Activated CD4-positive, CD25-positive, alpha-beta regulatory T cell (primary cell): ENCODE measurements at places on chromosomes 1 and 21.

GRCh38 chr1:24957016-24957807, 27.1 kb upstream of the RUNX3 start:
- no peak for DNase-seq

- DNase-seq = no peak
Observed at GRCh38 chr1:43743206-43743605, 35.9 kb downstream of the ST3GAL3 start.

DNA sequence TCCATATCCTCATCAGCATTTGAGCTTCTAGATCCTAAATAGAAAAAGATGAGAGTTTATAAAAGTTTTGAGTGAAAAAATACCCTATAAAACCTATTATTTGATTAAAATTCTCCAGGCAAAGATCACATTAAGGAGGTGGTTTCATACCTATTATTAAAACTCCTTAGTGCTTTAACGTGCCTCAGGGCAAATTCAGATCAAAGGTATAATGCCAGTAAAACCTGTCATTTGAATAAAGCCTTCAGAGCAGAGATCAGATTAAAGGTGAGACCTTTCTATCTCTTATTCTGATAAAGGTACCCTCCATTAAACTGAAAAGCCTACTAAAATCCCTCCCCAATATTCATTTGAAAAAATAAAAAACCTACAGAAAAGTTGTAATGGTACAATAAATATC, 34.3 kb upstream of the TRIM33 start:
- no peak for DNase-seq

DNA sequence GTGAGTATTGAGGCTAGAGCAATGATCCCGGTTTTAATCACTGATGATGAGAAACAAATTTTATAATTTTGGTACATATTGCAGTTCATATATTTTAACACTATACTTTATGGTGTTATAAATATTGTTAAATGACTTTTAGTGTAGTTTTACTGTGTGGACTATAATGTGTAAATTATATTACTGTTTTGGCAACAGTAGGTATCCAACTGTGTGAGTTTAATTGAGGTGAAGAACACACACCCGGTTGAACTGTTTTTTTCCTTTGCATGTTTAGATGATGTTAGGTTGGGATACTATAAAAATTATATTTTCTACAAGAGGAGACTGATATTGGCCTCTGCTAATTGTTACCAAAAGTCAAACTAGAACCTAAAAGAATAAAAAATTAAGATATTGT, 166.5 kb downstream of the SDCCAG8 start:
- no peak for DNase-seq

DNA sequence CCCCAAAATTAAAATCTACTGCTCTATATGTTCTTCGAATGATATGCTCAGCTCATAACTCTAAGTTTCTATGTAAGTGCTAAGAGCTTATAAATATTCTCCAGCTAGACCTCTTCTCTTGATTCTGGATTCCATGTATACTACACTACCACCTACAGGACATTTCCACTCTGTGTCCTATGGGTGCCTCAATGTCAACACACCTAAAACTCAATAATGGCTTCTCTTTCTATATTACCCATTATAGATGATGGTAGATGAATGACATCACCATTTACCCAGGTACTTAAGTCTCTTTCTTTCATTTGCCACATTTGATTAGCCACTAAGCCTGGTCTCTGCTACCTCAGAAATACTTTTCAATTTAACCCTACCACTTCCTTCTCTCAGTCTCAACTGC, 41.3 kb downstream of the TBX19 start:
- no peak for DNase-seq

- no peak for DNase-seq
Observed at GRCh38 chr1:107132780-107133179, 8.1 kb upstream of the NTNG1 start.

DNA sequence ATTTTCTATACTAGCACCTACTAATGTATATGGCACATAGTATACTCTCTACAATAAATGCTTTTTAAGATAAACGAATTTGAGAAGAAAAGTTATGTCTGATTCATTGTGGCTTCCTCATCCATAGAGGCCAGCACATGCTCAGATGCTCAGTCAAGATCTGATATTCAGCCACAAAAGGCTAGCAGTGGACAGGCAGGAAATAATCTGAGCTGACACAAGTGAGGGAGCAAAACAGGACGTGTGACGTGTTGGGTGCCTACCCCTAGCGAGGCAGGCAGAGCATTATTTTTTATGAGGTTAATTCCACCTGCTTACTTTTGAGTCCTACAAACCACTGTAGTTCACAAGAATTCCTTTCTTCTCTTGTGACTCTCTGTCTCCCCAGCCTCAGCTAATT, 550.9 kb downstream of the SMYD3 start:
- peak; percentile 33 for DNase-seq

- DNase-seq = no peak
Observed at GRCh38 chr1:114290776-114291175, 137.1 kb upstream of the SYT6 start.

DNA sequence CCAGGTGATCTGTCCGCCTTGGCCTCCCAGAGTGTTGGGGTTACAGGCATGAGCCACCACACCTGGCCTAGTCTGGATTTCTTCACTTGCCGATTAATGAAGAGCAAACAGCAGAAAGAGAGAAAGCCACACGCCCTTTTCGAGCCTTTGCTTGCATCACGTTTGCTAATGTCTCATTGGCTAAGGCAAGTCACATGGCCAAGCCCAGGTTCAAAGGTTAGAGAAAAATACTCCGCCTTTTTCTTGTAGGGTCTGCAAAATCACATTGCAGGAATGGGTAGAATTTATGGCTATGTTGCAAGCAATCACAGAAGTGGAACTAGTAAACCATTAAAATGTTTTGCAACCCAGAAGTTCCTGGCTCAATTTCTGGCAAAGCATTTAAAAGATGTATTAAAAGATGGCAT, 26.8 kb upstream of the BACH1 start:
- DNase-seq = no peak

- DNase-seq = no peak
Observed at GRCh38 chr1:67682659-67683197, 2.3 kb upstream of the GADD45A start.

DNA sequence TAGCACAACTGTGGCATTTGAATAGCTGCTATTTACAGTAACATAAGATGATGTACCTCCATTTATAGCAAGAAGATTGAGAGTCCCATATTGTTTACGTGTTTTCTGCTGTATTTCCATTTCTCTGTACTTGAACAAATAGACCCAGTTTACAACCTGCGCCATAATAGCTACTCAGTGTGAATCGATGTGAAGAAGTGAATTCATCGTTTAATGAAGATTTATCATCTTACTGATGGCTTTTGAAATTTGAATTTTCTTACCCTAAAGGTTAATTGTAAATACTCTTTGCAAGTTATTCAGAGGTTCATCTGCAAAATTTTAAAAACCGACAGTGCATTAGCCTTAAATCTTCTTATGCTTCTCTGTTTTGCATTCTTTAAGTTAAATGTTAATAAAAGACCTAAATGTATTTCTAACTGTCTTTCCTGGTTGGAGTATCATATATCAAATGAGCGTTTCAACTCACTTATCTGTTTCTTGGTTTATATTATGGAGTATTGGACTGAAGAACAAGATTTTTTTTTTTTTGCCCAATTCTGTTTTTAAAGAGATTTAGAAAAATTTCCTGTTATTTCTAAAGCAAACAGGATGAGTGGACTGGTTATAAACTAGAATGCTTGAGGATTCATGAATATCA, 2.2 kb downstream of the MACO1 start:
- no peak for DNase-seq

DNA sequence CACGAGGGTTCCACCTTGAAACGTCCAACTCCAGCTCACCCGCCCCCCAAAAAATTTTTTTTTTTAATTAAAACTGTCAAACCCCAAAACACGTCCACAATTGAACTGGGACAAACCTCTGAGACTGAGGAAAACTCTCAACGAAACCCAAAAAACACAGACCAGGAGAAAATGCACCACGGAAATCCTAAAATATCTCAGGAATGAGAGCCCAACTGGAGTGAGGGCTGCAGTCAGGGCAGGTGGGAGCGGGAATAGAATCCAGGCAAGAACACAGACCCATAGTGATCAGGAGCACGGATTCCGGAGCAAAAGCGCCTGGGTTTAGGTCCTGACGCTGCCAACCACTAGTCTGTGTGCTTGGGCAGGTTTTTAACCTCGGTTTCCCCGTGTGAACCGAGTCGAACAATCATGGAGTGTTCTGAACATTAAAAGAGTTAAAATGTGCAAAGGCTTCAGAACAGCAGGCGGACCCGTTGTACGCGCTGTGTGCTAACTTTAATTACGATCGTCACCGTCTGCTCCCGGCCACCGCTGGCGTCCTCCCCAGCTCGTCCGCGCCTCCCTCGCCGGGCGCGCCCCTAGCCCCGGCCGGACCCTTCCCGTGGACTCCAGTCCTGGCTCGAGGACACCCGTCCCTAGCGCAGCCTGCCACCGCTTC, 624 bp downstream of the ARHGAP29 start:
- no peak for DNase-seq

- no peak for DNase-seq
Observed at GRCh38 chr1:109371341-109371739, 26.4 kb downstream of the SORT1 start.
